Fibroblast of mammary gland (primary cell): ENCODE measurements at places on chromosomes 1 and 21.
A peak's percentile ranks its signal among the peaks of the same experiment; 100 is the strongest.

DNA sequence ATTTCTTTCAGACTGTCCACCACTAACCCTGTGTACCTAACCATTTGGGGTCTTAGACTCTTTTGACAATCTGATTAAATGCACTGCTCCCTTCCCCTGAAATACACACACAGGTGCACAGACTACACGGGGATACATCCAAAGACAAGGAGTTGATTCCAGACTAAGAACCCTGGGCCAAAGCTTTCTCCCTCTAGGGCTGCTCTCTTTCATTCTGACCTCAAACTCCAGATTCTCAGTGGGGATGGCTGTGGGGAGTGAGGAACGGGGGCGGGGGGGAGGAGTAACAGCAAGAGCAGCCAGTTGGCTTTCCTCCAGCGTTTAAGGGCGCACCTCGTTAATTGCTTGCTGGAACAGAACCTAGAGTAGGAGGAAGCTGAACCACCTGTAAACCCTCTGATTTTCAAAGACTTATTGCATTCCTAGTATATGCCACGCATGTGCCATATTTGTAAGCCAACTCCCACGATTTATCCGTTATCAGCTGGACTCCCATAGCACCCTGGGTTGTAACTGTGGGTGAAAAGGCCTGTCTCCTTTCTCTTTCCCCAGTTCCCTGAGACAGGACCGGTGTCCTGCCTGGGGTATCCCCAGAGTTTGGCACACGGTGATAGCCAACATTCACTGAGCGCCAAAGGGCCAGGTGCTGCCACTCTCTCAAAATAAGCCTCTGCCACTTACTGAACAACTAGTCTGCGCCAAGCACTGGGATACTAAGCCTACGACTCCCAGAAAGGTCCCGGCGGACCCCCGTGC, 920 bp downstream of the MTHFR start:
- DNase-seq = peak; percentile 68

DNA sequence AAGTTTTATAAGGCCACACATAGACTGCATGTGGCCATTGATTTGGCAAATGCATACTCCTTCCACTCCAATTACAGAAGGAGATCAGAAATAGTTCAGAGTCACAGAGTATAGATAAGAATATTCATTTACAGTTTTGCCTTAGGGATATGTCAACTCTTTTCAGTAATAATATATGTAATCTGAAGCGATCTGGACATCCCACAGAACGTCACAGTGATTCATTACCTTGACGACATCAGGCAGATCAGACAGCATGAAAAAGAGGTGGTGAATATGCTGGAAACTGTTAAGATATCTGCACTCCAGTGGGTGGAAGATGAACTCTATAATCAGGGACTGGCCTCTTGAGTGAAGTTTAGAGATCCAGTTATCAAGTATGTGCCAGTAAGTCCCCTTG, 240.4 kb downstream of the DPYD start:
- no peak for DNase-seq

DNA sequence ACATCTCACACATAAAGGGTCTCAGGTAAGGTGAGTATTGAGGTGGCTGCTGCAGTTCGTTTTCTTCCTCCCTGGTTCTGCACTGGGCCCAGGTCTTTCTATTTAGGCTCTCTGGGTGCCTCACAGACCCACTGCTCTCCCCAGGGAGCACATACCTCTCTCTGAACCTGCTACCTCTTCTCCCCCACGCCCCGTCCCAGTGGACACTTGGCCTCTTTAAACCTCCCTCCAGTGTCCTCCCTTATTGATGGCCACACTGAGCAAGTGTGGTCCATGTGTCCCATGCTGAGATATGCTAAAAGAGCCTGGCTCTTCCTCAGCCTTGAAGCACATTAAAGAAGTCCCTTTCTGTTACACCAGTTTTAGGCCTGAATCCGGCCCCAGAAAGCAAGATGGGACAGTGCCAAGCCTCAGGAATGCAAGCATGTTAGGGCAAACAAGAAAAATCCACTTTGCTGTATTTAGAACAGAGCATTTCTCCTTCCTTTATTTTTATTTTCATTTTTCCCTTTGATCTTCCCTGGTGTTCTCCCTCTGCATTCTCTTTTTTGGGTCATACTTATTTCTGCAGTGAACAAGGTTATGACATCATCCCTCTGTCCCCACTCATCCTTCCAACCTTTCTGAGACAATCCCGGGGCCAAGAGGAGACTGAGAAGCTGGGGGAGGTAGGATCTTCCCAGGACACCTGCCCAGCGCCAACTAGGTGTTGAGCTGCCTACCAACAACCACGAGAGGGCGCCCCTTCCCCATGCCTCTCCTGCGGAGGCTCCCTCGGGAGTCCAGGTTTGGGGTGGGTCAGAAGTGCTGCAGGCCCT, 5.0 kb upstream of the CHI3L2 start:
- peak; percentile 65 for DNase-seq

GRCh38 chr21:35070436-35070835, 21.3 kb upstream of the RUNX1 start:
- no peak for DNase-seq

GRCh38 chr1:89635825-89636815, 3.2 kb downstream of the LRRC8C start:
- peak; percentile 71 for DNase-seq

DNA sequence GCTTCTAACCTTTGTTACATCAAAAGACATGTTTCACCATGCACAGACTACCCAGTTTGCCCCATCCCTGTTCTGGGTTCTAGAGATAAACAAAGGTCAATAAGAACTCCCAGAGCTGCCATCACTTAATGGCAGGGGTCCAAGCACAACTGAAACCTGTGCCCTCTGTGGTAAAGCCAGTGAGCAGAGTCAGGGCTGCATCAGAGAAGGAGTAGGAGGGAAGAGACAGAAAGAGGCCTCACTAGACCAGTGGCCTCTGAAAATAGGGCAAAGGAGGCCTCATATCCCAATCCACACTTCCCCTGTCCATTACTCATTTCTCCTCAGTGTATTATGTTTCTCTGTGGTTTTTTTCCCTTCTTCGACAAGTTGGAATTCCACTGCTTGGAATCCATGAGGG, 10.2 kb downstream of the ATP1A2 start:
- DNase-seq = peak; percentile 81

GRCh38 chr21:30227633-30228404, 11.9 kb upstream of the CLDN8 start:
- DNase-seq = peak; percentile 100

DNA sequence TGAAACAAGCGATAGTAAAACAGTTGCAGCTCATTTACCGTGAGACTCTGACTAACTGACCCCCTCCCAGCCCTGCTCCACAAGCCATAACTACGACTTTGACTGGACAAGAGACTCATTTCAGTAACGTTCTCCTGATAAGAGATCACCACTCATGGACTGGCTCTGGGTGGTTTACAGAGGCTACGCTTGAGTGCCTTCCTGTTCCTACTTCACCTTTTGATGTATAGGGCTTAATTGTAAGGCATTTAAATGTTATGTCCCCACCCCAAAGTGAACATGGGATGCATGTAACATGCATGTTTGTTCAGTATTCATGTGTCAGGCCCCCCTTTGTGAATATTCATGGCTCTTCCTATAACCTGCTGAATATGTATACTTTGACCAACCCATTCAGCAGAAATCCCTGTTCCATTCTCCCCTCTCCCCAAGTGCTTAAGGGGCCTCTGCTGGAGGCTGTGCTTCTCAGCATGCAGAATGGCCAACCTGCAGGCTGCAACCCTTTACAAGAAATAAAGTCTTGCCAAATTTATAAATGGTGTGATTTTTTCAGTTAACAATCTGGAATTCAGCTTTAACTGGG, 50.7 kb upstream of the SPOCD1 start:
- DNase-seq = no peak

- DNase-seq = peak; percentile 96
These were observed 12.5 kb upstream of the ATF3 start for GRCh38 chr1:212595787-212596714.

DNA sequence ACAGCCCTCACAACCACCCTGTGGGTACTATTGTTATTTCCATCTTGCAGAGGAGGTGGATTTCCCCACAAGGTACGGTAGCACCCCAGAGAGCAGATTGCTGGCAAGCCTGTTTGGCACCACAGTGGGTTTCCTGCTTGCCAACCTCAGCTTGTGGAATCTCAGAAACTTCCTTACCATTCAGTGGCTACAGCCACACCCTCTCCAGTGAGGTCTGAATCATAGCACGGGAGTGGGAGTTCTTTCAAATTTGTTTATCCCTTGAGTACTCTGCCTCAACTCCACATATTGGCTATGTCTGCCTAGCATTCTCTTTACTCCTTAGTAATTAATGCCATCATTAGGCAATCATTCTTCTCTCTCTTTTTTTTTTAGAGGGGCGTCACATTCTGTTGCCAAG, 162.1 kb downstream of the PTPRU start:
- DNase-seq = peak; percentile 79

DNA sequence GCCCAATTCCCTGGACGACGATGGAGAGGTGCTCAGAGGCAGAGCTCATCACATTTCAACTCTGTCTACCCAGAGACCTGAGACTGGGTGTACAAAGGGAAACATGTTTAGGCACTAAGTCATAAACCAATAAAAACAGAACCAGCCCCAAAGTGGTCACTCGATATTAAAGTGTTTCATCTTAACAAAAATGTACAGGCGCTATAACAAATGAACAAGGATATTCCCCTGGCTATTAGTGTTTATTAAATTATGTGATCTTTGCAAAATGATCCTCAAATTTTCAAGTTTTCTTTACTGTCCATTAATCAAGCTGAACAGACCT, 43.6 kb downstream of the NPHP4 start:
- DNase-seq = no peak

GRCh38 chr1:1778663-1779319, 521 bp upstream of the NADK start:
- no peak for DNase-seq

GRCh38 chr1:12422488-12422887, 192.7 kb downstream of the VPS13D start:
- no peak for DNase-seq

- no peak for DNase-seq
These were observed 53.5 kb upstream of the CLDN14 start for GRCh38 chr21:36533468-36533848.

- DNase-seq = peak; percentile 50
These were observed 41.9 kb downstream of the LUZP1 start for GRCh38 chr1:23126801-23127200.

DNA sequence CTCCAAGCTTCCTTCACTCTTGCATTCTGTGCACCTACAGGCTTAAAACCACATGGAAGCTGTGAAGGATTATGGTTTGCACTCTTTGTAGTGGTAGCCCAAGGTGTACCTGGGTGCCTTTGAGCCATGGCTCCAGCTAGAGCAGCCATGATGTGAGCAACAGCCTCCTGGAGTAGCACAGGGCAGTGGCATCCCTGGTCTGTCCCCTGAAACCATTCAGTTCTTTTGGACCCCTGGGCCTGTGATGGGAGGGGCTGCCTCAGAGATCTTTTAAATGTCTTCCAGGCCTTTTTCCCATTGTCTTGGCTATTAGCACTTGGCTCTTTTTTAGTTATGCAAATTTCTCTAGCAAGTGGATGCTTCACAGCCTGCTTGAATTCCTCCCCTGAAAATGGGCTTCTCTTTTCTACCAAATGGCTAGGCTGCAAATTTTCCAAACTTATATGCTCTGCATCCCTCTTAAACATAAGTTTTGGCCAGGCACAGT, 47.4 kb downstream of the CLCA4 start:
- no peak for DNase-seq

DNA sequence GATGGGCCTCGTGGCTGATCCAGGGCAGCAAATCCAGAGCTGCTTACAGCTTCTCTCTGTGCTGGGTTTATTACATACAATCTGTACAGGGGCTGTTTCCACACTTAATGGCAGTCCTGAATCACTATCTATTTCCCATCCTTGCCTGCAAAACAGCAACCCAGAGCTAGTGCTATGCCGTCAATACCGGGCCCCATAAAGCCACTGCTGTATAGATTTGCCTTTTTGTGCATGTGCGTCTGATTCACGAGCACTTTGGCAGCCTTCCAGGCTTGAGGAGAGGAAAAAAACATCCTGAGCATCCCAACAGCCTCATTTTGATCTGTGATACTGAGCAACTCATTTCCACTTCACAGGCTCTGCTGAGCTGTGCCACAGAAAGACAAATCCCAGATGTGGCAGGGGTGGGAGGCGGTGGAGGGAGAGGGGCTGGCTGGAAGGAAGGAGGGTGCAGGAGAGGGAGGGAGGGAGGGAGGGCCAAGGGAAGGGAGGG, 65.2 kb upstream of the TARBP1 start:
- DNase-seq = peak; percentile 99

GRCh38 chr1:202683029-202683428, 27.2 kb downstream of the SYT2 start:
- no peak for DNase-seq

DNA sequence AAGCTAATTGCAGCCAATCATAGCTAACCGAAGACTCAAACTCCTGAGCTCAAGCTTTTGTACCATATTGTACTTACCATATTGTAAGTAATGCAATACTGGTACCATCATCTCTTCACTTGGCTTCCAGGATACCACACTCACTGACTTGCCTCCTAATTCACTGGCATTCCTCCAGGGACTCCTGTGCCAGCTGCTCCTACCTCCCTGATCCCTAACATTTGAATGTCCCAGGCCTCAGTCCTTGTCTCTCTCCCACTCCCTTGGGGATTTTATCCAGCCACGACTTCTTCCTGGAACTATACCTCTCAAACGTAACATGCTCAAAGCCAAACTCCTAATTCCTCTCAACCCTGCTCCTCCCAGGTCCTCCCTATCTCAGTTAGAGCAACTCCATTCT, 33.8 kb downstream of the USP48 start:
- no peak for DNase-seq

DNA sequence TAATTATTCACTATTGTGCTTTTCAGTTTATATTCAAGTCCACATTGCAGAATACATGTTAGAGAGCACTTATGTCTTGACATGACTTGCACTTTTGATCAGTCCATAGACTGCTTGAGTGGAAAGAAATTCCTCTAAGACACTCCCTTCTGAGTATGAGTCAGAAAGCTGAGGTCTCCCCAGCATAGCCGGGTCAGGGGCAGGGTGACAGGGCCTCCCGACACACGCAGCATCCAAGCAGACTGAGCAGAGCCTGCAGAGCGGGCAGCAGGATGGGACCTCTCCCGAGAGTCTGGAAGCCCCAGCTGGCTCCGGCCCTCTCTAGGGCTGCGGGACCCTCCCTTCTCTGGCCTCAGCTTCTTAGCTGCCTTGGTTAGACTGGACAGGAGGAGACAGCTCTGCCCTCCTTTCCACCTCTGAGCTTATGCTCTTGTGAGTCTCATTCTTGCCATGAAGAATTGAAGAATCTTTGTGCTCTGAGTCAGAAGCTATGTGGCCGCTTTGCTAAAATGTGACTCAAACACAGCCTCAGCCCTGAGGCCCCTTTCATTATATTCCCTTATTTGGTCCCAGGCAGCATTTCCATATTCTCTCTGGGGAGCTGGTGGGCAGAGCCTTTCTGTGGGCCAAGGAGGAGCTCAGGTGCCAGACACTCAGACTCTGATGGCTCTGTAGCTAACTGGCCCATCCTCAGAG, 11.2 kb upstream of the CAPN2 start:
- DNase-seq = peak; percentile 96
